NCI-H1436 treated with DMSO at 0.1 percent for 48 hours (cell line): ENCODE measurements at places on chromosomes 11 and 22.

GRCh38 chr11:706957-707816 is 1.2 kb downstream of the EPS8L2 start:
- no peak for DNase-seq

DNA sequence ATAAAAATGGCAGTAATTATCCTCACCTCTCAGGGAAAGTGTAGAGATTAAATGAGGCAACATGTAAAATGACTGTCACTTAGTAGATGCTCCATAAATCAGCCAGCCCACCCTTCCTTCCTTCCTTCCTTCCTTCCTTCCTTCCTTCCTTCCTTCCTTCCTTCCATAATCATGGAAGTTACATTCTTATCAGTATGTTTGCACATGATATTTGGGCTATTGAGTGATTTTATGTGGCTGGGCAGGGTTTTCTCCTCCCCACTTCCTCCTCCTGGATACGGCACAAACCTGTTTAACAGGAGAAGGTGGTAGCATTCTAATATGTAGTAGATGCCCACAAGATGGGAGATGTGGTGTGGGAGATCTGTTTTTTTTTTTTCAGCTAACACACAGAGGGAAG is 11.9 kb downstream of the LYVE1 start:
- DNase-seq, result no peak

GRCh38 chr11:843818-844692 is 1.4 kb downstream of the TSPAN4 start:
- no peak for DNase-seq

DNA sequence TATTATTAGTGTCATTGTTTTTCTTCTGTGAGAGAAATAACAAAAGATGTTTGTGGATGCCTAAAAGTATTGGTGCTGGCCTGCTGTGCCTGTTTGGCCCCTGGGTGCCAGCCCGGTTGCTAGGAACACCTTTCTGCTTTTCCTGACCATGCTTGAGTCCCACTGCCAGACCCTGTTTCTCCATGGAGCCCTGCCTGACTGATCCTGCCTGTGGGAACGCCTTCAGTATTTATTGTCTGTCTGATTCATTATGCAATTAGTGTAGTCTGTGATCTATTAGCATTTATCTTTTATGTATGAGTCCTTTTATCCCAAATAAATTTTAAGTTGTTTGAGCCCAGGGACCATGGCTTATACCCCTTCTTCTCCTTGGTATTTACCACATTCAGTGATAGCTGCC is 98.6 kb upstream of the MPPED2 start:
- no peak for DNase-seq

- DNase-seq, result no peak
These were observed 192.8 kb downstream of the ETS1 start for GRCh38 chr11:128394431-128395089.

GRCh38 chr11:78138694-78139421 is 568 bp downstream of the ALG8 start:
- no peak for DNase-seq

DNA sequence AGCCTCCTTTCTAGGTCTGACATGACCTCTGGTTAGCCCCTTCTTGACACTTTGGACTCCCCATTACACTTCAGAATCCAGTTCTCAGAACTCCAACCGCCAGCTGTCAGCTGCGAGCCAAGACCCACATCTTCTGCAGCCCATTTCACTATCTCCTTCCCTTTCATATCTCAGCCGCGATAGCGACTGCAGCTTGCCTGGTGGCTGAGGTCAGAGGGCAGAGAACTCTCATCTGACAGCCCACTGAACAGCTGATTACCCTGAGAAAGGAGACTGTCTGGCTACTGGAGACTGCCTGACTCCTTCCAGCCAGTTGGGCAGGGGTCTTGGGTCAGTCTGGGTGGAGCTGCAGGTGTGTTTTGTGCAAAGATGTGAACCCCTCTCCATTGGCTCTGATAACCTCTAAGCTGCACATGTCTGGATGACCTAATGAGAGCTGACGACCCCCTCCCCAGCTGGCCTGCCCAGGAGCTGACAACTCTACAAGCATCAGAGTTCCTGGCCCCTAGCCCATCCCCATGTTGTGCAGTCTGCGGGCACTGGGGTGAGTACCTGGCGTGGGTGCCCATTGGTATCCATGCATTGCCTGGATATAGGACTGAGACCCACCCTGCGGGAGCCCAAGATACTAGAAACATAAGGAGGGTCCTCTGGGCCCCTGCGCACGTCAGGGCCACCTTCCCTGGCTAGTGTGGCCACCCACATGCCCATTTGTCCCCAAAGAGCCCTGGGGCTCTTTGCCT is 1.1 kb downstream of the CHRM1 start:
- DNase-seq, result no peak

DNA sequence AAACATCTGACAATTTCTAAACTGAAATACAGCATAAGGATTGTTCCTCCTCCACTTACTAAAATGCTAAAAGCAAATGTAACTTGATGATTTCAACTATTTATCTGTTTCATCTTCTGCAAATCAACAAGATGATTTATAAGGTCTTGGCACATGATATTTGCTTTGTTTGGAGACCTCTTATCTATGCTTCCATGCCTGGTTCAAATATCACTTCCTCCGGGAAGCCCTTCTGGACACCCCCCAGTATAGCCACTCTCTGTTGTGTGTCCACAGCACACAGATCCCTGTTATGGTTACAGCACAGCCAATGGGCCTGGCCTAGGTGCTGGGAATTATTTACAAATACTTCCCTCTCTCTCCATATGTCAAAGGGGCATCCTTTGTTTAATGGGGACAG is 114.8 kb downstream of the C11orf58 start:
- no peak for DNase-seq
